ENCODE measurements at places on chromosomes 1 and 21.

DNA sequence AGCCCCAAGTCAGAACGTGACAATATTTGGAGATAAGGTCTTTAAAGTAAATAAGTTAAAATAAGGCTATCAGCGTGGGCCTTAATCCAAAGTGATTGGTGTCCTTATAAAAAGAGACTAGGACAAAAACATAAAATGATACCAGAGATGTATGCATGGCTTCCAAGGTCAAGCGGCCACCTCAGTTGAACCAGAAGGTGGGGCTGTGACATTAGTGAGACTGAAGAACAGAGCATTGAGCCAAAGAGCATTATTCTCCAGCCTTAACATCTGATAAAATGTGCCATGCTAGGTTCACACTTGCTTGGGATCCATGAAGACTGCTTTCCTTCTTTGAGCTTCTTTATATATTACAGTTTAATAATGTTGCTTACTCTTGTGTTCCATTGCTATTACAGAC, 554.6 kb downstream of the PLA2G4A start:
- DNase-seq = no peak

DNA sequence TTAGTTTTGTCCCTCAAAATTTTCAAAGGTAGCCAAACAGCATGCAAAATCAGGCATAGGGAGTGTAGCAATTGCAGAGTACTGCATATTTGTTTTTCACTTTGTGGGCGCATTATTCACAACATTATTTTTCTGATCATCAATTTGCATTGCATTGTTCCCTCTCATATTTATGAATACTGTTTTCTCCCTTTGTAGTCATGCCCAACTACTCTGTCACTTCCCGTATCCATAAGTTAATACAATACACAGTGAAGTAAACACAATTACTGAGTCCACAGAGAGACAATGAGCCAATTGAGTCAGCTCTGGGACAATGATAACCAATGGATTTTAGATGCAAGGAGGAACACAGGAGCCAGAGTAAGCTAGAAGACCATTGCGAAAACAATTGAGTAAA, 944.0 kb upstream of the ADGRL4 start:
- no peak for DNase-seq

DNA sequence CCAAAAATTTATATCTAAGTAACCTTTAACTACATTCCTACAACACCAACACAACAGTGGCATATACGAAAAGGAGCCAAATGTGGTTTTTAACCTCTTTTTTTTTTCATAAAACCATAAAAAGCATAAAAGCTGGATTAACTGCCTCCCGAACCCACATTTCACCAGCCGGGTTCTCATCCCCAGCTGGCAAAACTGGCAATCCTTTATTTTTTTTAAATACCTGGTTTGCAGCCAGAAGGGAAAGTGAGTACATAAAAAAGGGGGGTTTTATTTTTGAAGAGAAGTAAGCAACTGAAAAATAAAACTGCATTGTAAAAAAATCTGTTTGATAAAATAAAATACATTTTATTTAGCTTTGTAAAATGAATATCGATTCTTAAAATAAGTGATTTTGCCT, 295.4 kb downstream of the AKT3 start:
- no peak for DNase-seq

GRCh38 chr1:32249831-32250525, 1.1 kb upstream of the LCK start:
- no peak for DNase-seq

GRCh38 chr1:226639631-226640061, 91.1 kb downstream of the STUM start:
- no peak for DNase-seq

DNA sequence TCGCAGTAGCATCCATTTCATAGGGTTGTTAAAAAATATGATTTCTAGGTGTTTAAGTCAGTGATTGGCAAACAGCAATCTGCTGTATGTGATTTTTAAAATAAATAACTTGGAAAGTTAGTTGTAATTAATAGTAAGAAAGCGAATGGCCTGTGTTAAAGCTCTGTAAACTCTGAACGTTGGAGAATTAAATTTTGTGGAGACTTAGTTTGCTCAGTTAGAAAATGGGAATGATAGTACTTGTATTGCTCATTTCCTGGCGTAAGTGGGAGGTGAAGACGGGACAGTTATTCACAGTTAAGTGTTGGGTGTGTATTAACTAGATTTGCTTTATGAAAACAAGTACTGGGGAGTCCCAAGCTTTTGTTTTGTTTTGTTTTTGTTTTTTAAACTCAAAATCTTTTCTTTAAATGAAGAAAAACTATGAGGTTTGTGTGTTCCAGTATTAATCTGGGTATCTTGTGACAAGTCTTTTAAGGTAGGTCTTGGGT, 995 bp downstream of the CACYBP start:
- no peak for DNase-seq

- no peak for DNase-seq
Observed at GRCh38 chr1:208235982-208236761, 8.0 kb downstream of the PLXNA2 start.

DNA sequence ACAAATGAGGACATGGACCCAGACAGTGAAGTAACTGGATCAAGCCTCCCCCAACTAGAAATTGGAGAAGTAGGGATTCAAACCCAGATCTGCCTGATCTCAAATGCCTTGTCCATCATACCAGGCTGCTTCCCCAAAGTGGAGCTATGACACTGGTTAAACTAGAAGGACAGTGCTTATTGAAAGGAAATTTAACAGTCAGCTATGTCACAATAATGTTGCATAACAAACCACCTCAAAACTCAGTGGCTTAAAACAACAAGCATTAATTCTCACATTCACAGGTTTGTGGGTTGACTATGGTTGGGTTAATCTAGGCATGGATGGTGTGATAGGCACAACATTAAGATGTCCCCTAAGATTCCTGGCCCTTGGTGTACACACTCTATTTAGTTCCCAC, 107.1 kb downstream of the TAS1R2 start:
- no peak for DNase-seq
